Nucleus accumbens (tissue), 56 donors: ENCODE measurements at places on chromosomes 5 and 9.

- DNase-seq, result no peak
These were observed 17.2 kb downstream of the NKX2-5 start for GRCh38 chr5:173217626-173218397.

DNA sequence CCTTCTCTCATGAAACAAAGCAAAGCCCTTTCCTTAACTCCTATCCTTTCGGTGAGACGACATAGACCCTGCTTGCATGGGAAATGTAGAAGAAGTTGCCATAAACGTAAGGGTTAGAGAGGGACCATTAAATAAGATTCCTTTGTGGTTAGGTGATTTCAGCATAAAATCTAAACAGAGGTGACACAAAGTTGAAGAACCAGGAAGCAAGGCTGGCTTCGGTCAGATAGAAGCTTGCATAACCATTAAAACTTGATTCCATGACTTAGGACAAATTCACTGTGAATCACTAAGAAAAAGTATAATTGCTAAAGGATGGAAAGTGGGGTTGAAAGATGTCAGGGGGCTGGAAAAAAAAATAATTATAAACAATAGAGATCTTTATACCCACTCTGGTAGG is 30.9 kb upstream of the ABLIM3 start:
- no peak for DNase-seq

- no peak for DNase-seq
These were observed 210.7 kb upstream of the DMRT1 start for GRCh38 chr9:630817-631216.

GRCh38 chr9:77773381-77773780 is 125.3 kb upstream of the GNA14 start:
- DNase-seq, result no peak

DNA sequence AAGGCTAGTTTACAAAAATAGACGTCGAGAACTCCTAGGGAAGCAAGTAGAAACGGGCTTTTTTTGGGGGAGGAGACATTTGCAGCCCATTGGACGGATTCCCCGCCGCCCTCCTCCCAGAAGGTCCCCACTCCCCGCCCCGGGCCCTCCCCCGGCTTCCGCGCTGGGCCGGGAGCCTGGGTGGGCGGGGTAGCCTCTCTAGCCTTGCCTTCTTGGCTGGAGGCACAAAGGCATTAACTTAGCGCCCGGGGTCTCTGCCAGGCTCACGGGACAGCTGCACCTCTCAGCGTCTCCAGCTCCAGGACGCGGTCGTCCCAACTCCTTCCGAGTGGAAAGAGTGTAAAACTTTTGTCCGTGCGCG is at the start of gene DMRTA1:
TSS of gene DMRTA1 (plus strand) at position 236 of the 361 bp plus-strand sequence. CDS start 242 bp downstream, outside the sequence.
- peak; percentile 36 for DNase-seq

GRCh38 chr5:79857714-79858409 is 133.2 kb downstream of the MTX3 start:
- peak; percentile 47 for DNase-seq

DNA sequence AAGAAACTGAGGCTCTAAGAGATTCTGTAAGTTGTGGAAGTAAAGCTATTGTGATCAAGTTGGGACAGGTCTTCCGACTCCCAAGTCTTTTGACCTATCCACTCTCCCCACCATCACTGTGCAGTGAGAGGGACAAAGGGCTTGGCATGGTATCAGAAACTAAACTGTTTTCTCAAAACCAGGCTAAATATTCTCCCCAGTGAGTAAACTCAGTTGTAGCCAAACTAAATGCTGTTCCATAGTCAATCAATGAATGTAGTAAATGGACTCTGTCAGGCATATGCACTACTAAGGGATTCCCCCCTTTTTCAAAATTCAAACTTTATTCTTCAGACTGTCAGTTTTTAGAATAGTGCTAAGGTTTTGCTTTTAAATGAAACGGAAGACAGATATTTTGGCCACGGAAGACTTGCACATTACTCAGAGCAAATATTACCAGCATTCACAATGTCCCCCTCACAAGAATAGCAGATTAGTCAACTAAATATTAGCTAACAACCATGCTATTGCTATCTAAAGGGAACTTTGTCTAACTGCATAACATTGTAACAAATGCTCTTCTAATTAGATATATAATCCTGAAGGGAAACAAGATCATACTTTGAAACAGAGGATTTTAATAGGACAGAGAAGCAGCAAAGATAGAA is 7.1 kb downstream of the PRKAA1 start:
- no peak for DNase-seq

DNA sequence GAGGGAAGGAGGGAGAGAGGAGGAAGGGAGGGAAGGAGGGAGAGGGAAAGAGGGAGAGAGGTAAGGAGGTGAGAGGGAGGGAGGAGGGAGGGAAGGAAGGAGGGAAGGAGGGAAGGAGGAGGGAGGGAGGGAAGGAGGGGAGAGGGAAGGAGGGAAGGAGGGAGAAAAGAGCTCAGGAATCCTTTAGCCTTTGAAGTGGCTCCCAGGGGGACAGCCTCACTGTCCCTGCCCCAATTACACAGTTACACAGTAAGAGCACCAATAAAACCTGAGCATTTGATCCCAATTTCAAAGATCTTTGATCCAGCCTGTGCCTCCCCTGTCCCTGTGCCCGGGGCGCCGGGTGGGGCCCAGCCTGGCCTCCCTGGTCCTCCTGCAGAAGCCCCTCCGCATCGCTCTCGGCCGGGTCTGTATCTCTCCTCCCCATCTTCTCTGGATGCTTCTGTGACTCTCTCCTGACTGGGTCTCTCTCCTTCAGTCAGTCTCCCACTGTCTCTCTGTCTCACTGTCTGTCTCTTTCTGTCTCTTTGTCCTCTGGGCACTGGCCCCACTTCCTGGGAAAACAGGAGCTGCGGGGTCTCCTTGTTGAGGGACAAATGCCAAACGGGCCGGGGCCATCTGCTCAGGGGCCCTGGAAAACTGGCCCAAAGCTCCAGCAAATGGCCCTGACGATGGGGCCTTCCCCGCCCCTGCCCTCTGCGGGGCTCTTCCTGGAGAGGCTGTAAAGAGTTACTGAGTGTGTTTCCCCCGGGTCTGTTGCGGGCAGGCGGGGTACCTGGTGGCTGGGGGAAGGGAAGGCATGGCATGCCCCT is 54.2 kb upstream of the EGFL7 start:
- no peak for DNase-seq

- DNase-seq, result no peak
These were observed 1.1 kb downstream of the ZNF366 start for GRCh38 chr5:72506158-72506549.

DNA sequence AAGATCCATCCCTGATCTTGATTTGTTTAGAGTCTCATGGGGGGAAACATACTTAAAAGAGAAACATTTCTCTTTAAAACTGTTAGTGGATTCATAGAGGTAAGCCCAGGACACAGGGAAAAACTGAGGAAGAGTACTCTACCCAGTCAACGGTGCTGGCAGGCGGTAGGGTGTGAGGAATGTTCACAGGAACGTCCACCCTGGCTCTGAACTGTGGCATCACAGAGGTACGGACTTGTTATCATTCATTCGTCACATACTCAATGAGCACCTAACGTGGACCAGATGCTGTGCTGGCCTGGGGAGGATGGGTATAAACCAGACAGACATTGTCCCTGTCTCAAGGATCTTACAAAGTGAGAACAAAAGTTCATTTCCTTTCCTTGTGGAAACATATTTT is 18.8 kb upstream of the PPARGC1B start:
- no peak for DNase-seq
